CD8-positive, alpha-beta T cell (primary cell): ENCODE measurements at places on chromosomes 3 and 15. TPM values are rescaled to one million over a fixed set of nuclear protein-coding genes. Genes with fewer than 3 reads are reported as not detected.

The SLC28A2 gene
- not detected for total RNA-seq

The ANP32A gene
- 47.6 TPM for total RNA-seq

The LSG1 gene
- 69.6 TPM for total RNA-seq

GRCh38 chr15:90337256-90337655 is 14.8 kb upstream of the ZNF774 start:
- no peak for DNase-seq

DNA sequence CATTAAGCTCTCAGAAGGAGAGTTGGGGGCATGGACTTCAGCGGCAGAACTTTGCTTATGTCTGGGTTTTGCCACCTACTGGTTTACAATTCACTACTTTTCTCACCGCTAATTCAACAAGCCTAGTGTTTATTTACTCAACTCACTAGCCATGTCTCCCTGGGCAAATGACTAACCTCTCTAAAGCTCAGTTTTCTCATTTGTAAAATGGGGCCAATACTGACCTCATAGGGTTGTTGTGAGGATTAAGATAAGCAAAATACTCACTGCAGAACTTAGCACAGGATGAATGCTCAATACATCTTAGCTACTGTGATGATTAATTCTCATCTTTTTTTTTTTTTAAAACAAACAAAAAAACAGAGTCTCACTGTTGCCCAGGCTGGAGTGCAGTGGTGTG is 106.3 kb downstream of the CADPS start:
- no peak for DNase-seq

GRCh38 chr15:98967096-98967495 is 40.5 kb downstream of the PGPEP1L start:
- no peak for DNase-seq
